ENCODE measurements at places on chromosomes 3 and 15.
A peak's percentile ranks its signal among the peaks of the same experiment; 100 is the strongest.

GRCh38 chr15:98689431-98689861 is 41.1 kb downstream of the IGF1R start:
- DNase-seq = no peak

- DNase-seq = no peak
Measured at GRCh38 chr3:170491901-170492300, 73.2 kb downstream of the CLDN11 start.

GRCh38 chr15:52496175-52496574 is 32.5 kb downstream of the MYO5A start:
- no peak for DNase-seq

DNA sequence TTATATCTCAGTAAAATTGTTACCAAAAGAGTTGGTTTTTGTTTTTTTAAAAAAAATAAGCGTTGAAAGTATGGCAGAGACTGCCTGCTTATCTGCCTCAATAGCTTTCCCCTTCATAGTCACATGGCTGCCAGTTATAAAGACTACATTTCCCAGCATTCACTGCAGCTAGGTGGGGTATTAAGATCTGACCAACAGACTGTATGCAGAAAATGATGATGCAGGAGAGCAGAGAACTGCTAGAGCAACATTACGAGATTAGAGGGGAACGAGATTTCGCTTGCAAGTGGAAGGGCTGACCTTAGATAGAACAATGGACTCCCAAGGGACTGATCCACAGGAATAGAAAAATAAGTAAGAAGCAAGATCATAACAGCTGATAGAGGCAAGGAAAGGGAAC is 14.3 kb downstream of the RHOA start:
- DNase-seq = peak; percentile 84

DNA sequence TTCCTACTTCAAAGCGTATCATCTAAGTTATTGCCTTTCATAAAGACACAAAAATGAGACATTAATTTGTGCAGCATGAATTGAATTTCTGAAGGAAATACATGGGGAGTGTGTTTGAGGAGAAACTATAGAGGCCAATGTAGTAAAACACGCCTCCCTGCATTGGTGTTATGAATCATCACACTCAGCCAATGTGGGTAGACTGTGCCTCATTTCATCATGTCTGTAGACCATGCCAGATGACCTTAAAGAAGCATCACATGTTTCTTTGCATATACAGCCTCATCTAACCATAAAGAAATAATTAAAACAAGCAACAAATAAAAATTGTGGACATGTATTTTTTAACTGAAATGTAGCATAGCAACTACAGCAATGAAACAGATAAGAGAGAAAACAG is 486.0 kb upstream of the ADAMTS9 start:
- DNase-seq = no peak

DNA sequence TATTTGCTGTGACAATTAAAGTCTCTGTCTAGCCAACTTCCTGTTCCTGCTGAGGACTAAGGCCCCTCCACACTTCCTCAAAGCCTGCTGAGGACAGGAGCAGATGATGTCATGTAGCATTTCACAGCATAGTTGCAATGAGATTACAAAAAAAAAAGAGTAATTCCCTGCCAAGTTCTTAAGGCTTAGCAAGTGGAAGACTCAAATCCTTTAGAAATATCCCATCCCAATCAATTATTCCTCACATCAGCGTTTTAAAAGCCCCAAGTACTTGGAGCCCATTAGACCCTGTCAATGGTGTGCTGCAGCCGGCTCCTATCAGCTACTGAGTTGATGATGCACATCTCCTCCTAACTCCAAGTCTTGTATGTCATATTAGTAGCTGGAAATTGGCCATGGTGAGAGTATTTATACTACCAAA is 51.7 kb downstream of the TRANK1 start:
- DNase-seq = peak; percentile 14

GRCh38 chr15:71093054-71094024 is 21.9 kb upstream of the THSD4 start:
- no peak for DNase-seq

DNA sequence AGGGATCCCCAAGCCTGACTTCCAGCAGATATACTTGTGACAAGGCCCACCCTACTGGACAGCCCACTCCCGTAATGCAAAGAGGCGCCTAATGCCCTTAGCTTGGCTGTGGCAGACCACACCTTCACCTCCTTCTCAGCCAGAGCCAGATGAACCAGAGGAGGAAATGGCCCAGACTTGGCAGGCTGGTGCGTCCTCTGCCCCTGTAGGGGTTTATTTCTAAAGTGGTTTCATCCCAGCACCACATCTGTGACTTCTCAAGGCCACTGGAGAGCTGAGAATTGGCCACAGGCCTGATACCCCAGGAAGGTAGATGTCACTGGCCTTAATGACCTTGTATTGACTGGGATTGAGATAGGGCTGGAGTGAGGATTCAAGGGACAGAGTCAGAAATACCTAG is 29.5 kb downstream of the BOC start:
- DNase-seq = no peak

DNA sequence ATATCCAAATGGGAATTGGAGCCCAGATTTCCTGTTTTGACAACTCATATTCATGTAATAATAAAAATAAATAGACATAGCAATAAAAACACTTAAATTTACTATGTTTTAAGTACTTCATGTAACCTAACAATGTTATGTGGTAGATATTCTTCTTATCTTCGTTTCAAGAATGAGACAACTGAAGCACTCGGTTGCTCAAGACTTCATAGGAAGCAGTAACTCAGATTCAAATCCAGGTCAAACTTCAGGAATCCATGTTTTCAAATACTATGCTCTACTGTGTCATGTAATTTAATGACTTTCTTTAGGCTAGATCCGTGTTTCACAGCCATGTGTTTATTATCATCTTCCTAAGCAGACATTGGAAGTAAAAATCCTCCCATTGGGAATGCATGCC is 492.2 kb downstream of the CNTN3 start:
- DNase-seq = no peak

DNA sequence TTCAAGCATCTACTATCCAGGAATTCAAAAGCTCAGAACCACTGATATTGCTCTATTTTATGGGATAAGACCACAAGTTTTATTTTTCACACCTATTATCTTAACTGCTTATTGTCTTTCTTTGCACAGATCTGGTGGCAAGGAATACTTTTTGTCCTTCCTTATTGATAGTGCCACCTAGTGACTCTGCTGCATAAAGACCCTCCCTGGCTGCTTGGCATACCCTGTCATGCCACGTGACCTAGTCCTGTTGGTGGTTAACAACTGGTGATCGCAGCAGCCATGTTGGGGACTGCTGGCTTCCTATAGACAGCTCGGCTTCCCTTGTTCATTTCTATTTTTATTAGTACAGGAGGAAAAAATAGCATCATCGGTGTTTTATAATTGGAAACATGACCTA is 236.3 kb downstream of the MEX3B start:
- DNase-seq = peak; percentile 24

GRCh38 chr15:43052860-43053259 is 53.0 kb downstream of the UBR1 start:
- DNase-seq = no peak

DNA sequence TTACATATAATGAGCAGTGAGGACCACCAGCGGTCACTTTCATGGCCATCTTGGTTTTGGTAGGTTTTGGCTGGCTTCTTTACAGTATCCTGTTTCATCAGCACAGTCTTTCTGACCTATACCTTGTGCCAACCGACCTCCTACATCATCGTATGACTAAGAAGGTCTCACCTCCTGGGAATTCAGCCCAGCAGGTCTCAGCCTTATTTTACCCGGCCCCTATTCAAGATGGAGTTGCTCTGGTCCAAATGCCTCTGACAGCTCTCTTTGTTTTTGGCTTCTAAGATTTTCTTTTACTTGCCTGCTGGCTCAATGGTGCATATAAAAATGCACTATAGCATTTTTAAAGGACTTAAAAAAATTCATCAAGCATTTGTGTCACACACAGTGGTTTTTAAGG is 3.2 kb upstream of the MME start:
- DNase-seq = no peak

DNA sequence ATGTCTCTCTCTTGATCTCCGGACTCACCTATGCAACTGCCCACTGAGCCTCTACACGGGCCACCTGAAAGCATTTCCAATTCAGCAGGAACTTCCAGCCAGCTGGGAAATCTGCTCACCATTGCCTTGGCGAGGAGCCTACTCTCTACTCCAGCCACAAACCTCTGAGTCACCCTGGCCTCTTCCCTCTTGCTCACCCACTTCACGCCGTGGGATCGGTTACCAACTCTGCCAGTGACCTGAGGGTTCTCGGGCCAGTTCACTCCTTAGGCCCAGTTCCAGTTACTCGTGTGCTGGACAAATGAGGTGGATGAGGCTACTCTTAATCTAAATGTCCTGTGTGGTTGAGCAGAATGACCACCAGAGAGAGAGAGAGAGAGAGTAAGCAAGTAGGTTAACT is 70.1 kb downstream of the CEMIP start:
- no peak for DNase-seq

- no peak for DNase-seq
Measured at GRCh38 chr3:185153861-185154629, 1.2 kb upstream of the C3orf70 start.

DNA sequence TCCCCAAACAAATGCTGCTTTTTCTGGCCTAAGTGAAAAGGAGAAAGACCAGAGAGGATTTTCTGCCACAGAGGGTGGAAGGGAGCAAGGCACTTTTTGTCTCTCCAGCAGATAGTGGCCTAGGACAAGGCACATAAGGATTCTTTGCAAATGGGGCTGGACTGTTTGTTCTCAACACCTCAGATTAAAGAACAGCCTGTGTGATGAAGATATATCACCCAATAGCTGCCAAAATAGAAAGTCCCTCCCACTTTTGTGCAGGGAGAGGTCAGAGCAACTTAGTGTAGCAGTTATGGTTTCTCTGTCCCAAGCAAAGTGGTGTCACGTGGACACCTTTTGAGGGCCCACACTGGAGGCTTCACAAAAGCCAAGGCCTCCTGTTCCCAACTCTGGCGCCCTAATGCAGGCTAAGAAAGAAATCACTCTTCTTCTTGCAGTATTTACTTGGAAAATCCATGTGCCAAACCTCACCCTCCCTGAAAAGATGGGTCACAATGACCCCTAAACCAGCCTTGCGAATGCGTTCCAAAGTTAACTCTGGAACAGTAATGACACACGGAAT is 84.9 kb downstream of the LRIG1 start:
- DNase-seq = peak; percentile 4

DNA sequence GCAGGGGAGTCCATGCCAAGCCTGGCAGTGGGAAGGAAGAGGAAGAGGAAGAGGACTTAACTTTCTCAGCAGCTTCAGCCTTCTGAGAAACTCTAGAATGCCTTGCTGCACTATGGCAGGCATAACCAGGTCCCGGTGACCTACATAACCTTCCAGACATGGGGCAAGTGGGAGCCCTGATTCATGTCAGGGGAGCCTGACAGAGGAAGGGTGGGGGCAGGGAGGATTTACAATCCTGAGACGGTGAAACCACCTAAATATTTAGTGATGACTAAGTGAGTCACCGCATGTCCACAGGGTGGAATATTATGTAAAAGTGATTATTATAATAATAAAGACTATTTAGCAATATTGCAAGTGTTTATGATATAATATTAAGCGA is 46.7 kb downstream of the AMOTL2 start:
- no peak for DNase-seq

DNA sequence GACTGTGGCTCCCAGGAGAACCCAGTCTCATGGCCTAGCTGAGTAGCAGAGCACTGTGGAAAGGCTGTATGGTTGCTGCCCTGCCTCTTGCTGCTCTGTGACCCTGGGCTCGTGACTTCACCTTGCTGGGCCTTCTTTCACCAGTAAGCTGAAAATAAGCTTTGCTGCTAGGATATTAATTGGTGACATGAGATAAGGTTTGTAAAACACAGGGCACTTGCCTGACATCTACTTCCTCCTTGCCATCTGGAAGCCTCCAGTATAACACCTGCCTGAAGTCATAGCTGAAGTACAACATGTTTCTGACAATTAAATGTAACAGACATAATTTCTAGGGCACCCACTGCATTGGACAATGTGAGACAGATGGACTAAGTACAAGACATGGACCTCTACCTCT is 53.6 kb downstream of the CLEC3B start:
- DNase-seq = no peak

- no peak for DNase-seq
Measured at GRCh38 chr3:81816473-81817250, 55.2 kb upstream of the GBE1 start.

DNA sequence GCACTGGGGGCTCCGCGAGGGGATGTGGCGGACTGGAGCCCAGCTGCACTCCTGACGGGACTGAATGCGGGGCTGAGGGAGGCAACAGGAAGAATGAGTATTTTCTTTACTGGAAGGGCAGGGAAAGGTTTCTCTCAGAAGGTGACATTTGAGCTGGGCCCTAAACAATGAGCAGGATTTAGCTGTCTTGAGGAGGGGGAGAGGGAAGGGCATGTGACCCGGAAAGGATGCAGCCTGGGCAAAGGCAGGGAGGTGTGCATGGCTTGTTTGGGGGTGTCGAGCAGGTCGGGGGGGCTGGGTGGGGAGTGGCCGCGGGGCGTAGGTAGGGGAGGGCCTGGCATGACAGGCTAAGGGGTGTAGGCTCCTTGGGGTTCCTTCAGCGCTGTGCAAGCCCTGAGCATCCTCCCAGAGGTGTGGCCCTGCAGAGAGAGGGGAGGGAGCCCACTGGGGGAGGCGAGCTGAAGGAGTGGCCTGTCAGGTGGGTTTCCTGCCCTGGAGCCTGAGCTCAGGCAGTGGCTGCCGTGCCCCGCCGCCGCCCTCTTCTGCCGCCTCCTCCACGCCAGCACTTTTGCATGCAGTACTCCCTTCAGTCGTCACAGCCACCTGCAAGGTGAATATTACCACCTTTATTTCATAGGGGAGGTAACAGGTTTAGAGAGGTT is 17.2 kb upstream of the ANKDD1A start:
- DNase-seq = peak; percentile 32

DNA sequence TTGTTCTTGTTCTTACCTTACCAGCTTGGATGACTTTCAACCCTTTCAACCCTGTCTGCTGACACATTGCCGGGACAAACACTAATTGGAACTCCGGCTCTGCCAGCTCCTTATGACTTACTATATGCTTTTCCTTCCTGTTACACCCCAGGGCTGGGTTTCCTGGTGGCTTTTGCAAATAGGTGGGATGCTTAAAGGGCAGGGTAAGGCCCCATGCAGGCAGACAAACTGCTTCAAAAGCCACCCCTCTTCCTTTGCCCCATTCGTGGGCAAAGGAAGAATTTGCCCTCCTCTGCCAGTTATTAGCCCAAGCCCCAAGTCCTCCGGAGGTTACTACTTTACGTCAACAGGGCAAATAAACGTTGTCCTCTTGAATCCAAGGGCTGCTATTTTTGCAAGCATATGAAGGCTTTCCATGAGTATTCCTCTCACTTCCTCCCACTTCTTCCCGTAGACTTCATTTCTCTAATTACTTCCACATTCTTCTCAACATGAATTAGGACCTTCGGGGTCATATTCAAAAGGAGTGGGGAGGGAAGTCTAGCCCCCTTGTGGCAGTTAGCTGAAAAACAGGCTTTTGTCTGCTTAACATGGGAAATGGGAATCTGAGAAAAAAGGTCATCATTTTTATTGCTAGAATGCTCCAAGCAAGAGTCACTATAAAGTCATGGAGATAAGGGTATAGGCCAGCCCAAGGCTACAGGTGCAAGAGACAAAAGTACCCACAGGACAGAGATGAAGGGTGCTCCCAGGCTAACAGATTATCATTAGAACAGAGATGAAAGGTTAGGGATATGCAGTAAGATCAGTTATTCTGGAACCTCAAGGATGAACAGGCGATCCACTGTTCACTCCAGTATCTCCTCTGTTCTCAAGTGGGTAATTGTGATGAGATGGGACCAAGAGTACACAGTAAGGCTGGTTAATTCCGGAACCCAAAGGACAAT is 56.3 kb upstream of the FSTL1 start:
- DNase-seq = peak; percentile 4

GRCh38 chr3:59254976-59255375 is 205.2 kb upstream of the CFAP20DC start:
- DNase-seq = no peak

- DNase-seq = no peak
Measured at GRCh38 chr3:56001537-56001936, 466.7 kb downstream of the ERC2 start.

All from erythroblast (primary cell).